ENCODE measurements at places on chromosomes 2 and 18.

- no peak for DNase-seq
Measured at GRCh38 chr2:102337012-102337411, 18.6 kb upstream of the IL18R1 start.

DNA sequence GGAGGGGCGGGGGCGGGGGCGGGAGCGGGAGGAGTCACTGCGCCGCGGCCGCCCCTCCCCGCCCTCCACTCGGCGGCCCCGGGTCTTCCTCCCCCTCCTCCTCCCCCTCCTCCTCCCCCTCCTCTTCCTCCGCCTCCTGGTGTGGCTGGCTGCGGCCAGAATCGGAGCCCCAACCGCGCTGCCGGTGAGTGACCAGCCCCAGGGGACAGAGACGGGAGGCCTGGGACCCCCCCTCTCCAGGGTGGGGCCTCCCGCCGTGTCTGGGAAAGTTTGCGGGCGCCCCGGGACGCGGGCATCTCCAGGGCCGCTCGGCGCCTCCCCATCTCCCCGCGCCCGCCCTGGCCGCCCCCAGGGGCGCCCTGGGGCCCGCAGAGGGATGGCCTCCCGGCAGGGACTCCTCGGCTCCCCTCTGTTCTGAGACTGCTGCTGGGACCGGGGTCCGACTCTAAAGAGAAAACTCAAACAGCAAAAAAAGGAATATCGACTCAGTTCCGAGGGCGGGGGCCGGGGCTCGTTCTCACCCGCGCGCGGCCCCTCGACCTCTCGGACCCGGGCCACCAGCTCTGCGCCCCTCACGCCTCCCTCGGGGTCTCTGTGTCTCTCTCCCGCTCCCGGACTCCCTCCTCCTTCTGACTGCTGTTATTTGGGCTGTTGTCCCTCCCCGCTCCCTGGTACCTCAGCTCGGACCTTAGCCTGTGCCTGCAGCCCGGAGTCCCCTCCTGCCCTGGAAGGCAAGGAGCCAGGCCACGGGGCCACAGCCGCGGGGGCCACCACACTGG is at the start of gene STON1:
Gene STON1 (plus strand): TSS at position 122 of the 779 bp plus-strand sequence. CDS start 50,480 bp downstream, outside the sequence.
- no peak for DNase-seq

DNA sequence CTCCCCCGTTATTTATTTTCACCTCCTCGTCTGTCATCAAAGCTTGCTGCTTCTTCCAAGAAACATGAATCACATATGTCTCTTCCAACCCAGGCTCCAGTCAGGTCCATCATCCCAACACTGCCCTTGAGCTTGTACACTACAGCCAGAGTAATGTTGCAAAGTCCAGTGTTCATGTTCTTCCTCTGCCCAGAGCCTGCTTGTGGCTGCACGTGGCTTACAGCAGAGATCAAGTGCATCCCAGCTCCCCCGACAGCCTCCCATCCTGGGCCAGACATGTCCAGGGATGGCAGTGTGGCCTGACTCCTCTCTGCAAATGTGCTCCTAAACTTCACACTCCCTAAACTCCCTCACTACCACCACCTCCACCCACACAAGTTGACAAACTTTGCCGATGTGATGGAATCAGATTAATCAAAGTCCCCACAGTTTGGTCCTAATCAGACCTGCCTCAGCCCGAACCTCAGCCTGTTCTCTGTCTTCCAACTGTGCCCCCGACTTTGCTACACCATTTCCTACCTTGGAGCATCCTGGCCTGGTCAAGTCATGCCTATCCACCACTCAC is 54.2 kb upstream of the MAPRE3 start:
- DNase-seq: peak; percentile 21

DNA sequence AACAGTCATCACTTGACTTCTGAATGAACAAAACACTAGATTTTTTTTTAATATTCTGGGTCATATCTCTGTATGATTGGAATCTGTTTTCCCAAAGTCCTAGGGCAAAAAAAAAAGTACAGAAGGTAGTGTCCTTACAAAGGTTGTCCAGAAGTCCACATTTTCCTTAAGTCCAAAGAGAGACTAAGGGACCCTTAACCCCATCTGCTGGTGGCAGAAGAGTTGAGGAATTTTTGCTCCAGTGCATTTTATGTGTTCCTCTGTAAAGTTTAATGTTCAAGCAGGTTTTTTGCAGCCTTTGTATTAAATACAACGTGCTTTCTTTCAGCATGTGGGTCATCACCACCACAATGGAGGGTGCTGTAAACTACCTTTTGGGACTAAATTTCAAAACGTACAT is 215.9 kb downstream of the SP3 start:
- DNase-seq: no peak

DNA sequence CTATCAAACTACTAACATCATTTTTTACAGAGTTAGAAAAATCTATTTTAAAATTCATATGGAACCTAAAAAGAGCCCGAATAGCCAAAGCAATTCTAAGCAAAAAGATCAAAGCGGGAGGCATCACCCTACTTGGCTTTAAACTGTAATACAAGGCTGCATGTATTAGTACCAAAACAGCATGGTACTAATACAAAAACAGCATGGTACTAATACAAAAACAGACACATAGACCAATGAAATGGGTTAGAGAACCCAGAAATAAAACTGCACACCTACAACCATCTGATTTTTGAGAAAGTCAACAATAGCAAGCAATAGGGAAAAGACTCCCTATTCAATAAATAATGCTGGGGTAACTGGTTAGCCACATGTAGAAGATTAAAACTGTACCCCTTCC is 640.7 kb downstream of the IRS1 start:
- DNase-seq: no peak

- no peak for DNase-seq
Measured at GRCh38 chr2:25757906-25758305, 84.5 kb upstream of the DTNB start.

Data from NCI-H446 treated with DMSO at 0.1 percent for 48 hours (cell line).